ENCODE measurements at places on chromosomes 7 and 10.

DNA sequence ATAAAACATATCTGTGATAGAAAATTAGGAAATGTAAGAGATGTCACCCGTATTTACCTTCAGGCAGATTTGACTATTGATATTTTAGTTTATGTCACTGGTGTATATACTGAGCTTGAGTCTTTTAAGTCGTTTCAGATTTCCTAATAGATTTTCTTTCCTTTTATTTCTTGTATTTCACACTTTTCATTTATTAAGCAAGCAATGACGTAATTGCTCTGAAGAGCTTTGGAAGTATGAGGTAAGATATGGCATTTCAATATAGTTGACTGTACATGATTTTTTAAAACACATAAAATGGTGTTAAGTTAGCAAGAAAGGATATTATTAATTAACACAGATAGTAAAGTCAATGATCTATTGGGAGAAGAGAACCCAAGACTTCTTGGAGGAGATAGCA, 652.6 kb downstream of the SORCS1 start:
- no peak for DNase-seq

DNA sequence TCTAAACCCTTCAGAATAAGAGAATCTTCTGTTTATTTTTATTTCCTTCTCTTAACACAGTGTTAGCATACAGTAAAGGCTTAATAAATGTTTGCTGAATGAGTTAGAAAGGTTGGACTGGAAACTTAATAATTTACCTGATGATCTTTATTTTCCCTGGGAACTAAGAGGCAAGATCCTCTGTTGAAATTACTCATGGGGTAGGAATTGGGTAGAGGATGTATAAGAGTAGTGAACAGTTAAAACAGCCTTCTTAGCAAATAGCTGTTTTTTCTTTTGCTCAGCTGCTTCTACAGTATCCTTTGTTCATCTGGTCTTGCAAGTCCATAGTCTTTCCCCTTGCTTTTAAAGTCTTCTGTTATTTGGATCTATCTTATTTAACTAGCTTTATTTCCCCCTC, 80.0 kb downstream of the AKAP9 start:
- no peak for DNase-seq

DNA sequence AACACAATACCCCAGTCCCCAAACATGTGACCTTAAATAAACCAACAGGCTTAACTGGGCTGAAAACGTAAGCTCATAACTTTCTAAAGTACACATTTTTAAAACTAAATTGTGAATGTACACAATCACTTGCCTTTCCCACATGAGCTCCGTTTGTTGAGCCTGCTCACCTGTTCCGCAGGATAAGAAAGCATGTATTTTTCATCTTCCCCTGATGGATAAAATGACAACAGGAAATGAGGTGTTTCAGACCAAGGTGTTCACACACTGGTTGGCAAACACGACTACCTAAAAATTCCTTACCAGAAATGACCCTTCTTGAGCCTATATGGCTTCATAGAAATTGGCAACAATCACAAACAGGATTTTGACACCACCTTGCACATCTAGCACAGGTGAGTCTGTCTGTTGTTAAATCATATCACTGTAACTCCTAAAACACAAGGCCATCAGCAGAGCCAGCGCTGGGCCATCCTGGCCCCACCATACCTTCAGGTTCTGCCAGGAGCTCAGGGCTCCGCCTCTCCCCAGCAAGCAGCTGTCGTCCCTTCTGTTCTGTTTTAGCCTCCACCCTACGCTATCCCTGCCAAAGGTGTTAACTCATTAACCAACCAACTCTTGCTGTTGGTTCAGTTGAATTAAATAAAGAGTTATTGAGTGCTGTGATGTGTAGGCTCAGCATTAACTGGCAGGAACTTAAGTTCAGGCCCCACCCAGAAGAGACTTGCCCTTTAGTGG, 73.6 kb upstream of the RNF32 start:
- no peak for DNase-seq

- no peak for DNase-seq
These were observed 1.1 kb downstream of the MAP3K8 start for GRCh38 chr10:30435073-30435422.

DNA sequence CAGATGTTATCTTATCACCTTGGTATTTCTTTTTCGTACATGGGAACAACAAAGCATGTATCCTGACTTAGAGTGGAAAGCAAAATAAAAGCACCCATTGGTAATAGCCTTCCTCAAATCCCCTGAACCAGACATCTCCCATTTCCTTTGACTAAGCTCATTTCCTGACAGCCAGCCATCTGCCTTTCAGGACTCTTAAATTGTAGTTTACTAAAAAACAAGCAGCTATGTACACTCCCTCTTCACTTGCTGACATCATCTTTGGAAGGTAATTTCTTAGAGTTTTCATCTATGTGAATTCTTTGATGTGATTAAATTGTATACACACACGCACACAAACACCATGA, 40.7 kb downstream of the ARL4A start:
- DNase-seq: no peak

DNA sequence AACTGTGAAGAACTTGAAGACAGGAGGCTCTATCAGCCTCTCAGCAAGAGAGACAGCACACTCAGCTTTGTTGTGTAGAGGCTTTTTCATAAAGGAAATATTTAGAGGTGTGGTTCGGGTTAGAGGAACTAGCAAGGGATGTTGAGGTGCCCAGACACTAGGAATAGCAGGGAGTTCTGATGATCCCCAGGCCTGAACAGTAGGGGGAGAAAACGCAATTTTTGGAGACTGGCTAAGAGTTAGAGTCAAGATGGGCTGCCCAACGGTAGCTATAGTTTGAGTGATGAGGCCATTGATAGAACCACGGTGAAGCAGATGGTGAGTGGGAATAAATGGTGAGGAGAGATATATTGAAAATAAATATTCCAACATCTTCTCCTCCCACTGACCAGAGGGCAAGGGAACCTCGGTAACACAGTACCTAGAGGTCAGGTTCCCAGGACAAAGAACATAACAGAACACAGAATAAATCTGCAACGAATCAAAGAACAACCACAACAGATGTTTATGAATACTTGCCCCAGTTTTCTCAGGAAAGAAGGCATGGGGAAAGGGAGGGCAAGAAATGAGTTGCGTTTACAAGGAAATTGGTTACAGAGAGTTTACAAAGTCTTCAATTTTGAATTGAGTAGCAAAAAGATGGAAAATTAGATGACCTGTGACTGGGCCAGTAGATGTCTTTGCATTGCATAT, 24.2 kb upstream of the BPGM start:
- no peak for DNase-seq

GRCh38 chr10:3382092-3382491, 209.5 kb upstream of the PITRM1 start:
- DNase-seq: no peak

GRCh38 chr10:70695241-70696030, 23.1 kb downstream of the ADAMTS14 start:
- DNase-seq: no peak

- DNase-seq: no peak
These were observed 43.1 kb upstream of the DDC start for GRCh38 chr7:50608196-50608906.

DNA sequence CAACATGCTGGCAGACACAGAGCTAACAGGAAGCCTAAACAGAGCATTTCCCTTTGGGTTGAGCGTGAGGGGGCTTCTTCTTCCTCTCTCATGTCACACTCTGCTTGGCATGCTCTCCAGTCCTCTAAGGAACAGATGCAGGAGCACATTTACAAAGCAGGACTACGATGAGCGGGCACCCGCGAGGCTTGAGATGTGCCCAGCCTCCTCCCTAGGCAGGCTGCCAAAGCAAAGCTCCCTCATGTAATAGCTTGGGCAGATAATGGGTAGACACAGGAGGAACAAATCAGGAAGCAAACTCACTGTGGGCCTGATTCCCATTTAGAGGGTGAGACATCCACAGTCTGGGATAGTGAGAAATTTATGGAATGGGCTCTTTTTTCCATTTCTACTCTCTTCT, 519.1 kb downstream of the NRG3 start:
- no peak for DNase-seq

GRCh38 chr7:149063476-149063875, 27.0 kb downstream of the ZNF786 start:
- no peak for DNase-seq

- no peak for DNase-seq
These were observed 10.0 kb upstream of the TSPAN12 start for GRCh38 chr7:120867932-120868331.

GRCh38 chr7:70856901-70857630, 274.9 kb upstream of the GALNT17 start:
- no peak for DNase-seq

GRCh38 chr10:114708717-114709335, 50.8 kb upstream of the ABLIM1 start:
- no peak for DNase-seq

DNA sequence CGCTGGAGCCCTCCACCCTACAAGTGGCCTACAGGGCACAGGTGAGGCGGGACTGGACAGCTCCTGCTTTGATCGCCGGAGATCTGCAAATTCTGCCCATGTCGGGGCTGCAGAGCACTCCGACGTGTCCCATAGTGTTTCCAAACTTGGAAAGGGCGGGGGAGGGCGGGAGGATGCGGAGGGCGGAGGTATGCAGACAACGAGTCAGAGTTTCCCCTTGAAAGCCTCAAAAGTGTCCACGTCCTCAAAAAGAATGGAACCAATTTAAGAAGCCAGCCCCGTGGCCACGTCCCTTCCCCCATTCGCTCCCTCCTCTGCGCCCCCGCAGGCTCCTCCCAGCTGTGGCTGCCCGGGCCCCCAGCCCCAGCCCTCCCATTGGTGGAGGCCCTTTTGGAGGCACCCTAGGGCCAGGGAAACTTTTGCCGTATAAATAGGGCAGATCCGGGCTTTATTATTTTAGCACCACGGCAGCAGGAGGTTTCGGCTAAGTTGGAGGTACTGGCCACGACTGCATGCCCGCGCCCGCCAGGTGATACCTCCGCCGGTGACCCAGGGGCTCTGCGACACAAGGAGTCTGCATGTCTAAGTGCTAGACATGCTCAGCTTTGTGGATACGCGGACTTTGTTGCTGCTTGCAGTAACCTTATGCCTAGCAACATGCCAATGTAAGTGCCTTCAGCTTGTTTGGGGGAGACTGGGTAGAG, at the start of gene COL1A2:
TSS of gene COL1A2 (plus strand) at position 459 of the 704 bp plus-strand sequence. CDS start at position 596, 137 bp downstream.
- no peak for DNase-seq

GRCh38 chr10:15782851-15783250, 63.1 kb upstream of the ITGA8 start:
- DNase-seq: no peak

DNA sequence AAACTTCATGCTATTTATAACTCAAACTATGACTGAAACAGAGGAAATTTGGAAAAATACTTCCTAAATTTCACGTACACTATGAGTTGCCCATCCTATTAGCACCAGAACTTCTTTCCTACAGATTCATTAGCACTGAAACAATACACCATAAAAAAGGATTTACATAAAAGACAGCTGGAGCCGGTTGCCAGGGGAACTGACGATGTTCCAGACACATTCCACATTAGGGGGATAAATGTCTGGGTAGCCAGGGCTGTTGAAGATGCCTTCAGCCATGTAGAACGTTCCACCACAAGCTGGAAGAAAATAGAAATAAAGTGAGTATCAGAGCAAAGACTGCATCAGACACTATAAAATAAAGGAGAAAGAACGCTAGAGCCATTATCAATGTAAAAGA, 129.8 kb upstream of the RSU1 start:
- DNase-seq: no peak

GRCh38 chr7:75626954-75627353, 111.8 kb downstream of the HIP1 start:
- DNase-seq: no peak

DNA sequence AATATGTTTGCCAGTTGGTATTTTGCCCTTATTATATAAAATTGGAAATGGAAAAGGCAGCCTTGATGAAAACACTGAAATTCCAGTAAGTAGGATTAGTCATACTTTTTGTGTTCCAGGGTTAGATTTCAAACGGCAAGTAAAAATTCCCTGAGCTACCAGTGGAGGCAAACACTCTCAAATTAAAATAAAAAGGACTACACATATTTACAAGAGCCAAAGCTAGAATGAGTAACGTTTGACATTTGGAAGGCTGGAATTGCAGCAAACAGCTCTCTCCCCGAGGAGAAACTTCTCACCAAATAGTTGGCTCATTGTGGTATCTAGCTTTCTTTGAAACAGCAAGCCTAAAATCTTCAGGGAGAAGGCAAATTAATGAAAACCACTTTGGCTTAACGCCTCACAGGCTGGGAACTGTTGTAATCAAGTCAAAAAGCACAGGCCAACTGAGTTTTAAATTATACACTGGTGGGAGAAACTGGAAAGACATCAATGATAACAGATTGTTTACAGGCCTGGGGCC, 288.4 kb downstream of the SNX13 start:
- DNase-seq: no peak

GRCh38 chr10:84406561-84406960, 78.2 kb downstream of the CCSER2 start:
- DNase-seq: no peak

DNA sequence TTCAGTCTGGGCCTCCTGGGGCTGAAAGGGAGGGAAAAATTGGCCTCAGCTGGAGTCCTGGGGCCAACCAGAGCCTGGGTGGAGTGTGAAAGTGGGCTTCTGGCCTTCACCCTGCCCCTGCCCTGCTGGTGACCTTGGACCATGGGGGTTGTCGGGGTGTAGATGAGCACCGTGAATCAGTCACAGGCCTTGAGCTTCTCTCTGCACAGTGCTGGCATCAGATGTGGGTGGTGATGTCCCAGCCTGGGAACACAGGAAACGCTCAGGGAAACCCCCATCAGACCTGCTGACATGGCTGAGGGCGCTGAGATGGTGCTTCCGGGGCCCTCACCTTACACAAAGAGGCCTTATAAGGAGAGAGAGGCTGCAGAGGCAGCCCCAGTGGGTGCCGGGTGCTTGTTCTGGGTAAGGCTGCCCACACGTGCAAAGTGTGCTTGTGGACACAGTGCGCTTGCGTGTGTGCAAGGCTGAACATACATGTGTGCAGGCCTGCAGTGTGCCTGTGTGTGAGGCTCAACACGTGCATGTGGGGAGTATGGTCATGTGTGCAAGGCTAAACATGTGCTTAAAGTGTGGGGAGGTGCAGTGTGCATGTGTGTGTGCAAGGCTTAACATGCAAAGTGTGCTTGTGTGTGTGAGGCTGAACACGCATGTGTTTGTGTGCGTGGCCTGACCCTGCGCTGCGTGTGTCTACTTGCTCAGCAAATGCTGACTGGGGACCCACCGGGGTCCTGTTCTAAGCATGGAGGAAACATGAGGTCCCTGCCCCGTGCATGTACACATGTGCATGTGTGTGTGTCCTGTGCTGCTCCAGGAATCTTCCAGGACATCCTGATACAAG, 6.5 kb downstream of the ARPC1B start:
- peak; percentile 90 for DNase-seq

GRCh38 chr7:22559829-22560489, 60.0 kb upstream of the STEAP1B start:
- peak; percentile 26 for DNase-seq

GRCh38 chr7:80583901-80584300, 54.5 kb upstream of the CD36 start:
- DNase-seq: no peak

Data from stimulated activated naive CD4-positive, alpha-beta T cell (primary cell).